ENCODE measurements at places on chromosomes 7 and 10. TPM values are rescaled to one million over a fixed set of nuclear protein-coding genes. Genes with fewer than 3 reads are reported as not detected.

Gene HGF
- total RNA-seq = not detected

Gene PRPS1L1
- total RNA-seq = not detected

Gene C10orf105
- 0.17 TPM for total RNA-seq

Gene NUDT5
- 74.8 TPM for total RNA-seq

Gene ASB15
- not detected for total RNA-seq

Gene SHH
- not detected for total RNA-seq

Gene CPVL
- total RNA-seq = 0.75 TPM

DNA sequence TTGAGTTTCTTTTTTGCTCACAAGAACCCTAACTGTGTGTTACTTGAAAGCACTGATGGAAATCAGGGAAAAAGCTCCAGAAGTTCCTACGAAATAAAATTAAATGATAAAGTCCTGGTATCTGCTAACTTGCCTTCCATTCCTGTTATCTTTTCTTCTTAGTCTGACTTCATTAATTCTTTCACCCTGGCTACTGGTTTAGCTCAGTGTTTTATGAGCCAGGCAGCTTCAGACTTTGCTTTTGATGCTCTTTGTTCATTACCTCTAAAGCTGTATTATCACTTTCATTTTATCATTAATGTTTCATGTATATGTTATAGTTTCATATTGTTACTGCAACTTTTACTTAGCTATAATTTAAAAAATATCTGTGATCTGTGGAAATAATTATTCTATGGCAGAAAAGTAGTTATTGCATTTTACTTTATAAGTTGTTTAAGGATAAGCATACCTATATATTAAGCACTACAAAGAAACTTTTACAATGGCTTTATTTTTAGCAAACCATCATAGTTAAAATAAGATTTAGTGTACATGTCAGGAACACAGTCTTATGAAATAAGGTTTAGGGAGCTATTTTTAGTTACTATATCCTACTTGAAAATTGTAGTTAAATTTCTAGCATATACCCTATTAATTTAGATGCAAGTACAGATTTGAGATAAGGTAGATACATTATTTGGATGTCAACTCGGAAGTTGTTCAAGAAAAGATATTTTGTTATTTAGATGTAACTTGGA lies 19.3 kb downstream of the PTEN start:
- H3K36me3 ChIP-seq = peaks cover 66% of the 10 kb centered on the region
- DNase-seq = no peak
- H3K27ac ChIP-seq = no peak overlapping the region
- H3K4me3 ChIP-seq = no peak overlapping the region

DNA sequence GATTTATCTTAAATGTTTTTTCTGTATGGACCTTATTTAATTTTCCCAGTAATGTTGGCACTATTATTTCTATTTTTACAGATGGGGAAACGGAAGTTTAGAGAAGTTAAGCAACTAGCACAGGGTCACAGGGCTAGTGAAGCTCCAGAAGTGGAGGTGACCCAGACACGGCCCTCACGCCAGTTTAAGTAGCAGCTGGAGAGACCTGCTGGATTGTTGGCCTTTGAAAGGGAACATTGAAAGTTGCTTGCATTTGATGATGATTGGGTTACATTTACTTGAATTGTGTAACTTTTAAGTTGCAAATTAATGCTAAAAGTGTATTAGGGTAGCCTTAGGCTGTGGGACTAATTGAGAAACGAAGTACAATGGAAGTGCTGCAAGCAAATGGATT lies 25.6 kb downstream of the CDK14 start:
- no peaks in the 10 kb centered on the region for H3K27me3 ChIP-seq
- no peak for DNase-seq
- no peak overlapping the region for H3K27ac ChIP-seq
- H3K4me3 ChIP-seq = no peak overlapping the region

DNA sequence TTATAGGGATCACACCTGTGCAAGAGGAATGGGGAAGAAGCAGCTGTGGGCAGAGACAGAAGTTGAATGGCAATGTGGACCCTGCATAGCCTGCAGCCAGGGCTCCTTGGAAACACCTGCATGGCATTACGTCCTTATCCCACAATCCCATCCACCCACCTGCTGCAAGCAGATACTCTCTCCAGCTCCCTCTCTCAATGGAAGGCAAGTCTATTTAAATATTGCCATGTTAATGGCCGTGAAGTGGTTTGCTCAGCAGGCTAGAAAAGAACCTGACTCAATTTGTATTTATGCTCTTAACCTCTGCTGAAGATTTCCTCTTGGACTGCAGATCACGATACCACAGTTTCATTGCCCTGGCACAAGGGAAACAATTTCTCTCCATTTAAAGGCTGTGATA lies 417.0 kb downstream of the TYW1 start:
- no peak overlapping the region for H3K27ac ChIP-seq
- H3K36me3 ChIP-seq = no peaks in the 10 kb centered on the region
- no peaks in the 10 kb centered on the region for H3K4me1 ChIP-seq
- no peak overlapping the region for H3K4me3 ChIP-seq
- DNase-seq = no peak

DNA sequence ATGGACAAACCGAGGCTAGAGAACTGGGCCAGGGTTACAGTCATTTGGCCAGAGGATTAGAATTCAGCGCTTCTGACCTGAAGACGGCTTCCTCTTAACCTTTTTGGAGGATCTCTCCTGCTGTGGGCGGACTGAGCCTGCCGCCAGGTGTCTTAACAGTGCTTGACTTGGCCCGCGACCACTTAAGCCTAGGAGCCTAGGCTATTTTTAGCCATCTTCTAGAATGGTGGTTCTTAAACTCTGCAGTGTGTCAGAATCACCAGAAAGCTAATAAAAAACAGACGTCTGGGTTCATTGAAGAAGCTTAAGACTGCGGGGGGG lies 722 bp downstream of the MDH2 start:
- no peaks in the 10 kb centered on the region for H3K27me3 ChIP-seq
- DNase-seq = no peak
- H3K36me3 ChIP-seq = peaks cover 24% of the 10 kb centered on the region
- peaks cover 33% of the 10 kb centered on the region for H3K4me1 ChIP-seq
- peak overlapping the region; percentile 93 for H3K4me3 ChIP-seq

DNA sequence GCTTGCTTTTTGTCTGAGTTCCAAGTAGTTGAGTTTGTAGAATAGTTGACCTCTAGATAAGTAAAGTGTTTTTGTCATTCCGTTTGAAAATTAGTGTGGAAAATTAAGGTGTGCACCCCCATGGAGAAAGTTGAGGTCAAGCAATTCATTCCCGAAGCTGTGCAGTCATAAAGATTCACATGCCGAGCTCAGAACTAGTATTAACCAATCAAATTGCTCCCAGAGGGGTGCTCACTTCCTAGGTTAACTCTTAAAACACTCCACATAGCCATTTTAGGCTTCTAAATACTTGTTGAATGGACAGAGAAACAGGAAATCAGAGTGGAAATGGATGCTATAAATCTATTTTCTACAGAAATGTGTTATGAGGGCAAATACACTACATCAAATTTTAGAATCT lies 638.9 kb downstream of the SUGCT start:
- DNase-seq = no peak
- no peaks in the 10 kb centered on the region for H3K36me3 ChIP-seq
- H3K4me1 ChIP-seq = no peaks in the 10 kb centered on the region
- no peak overlapping the region for H3K4me3 ChIP-seq

GRCh38 chr7:51589111-51589510 lies 272.5 kb upstream of the COBL start:
- H3K27ac ChIP-seq = no peak overlapping the region
- DNase-seq = no peak
- no peaks in the 10 kb centered on the region for H3K4me1 ChIP-seq
- H3K27me3 ChIP-seq = peaks cover 2% of the 10 kb centered on the region
- no peaks in the 10 kb centered on the region for H3K36me3 ChIP-seq
- no peak overlapping the region for H3K4me3 ChIP-seq

GRCh38 chr10:73424478-73424877 lies 8.9 kb downstream of the MSS51 start:
- H3K36me3 ChIP-seq = peaks cover 29% of the 10 kb centered on the region
- H3K4me3 ChIP-seq = no peak overlapping the region

GRCh38 chr7:70027867-70028266 lies 429.6 kb downstream of the AUTS2 start:
- H3K4me3 ChIP-seq = no peak overlapping the region
- no peak overlapping the region for H3K27ac ChIP-seq
- H3K27me3 ChIP-seq = peaks cover 12% of the 10 kb centered on the region
- H3K36me3 ChIP-seq = no peaks in the 10 kb centered on the region
- DNase-seq = no peak

DNA sequence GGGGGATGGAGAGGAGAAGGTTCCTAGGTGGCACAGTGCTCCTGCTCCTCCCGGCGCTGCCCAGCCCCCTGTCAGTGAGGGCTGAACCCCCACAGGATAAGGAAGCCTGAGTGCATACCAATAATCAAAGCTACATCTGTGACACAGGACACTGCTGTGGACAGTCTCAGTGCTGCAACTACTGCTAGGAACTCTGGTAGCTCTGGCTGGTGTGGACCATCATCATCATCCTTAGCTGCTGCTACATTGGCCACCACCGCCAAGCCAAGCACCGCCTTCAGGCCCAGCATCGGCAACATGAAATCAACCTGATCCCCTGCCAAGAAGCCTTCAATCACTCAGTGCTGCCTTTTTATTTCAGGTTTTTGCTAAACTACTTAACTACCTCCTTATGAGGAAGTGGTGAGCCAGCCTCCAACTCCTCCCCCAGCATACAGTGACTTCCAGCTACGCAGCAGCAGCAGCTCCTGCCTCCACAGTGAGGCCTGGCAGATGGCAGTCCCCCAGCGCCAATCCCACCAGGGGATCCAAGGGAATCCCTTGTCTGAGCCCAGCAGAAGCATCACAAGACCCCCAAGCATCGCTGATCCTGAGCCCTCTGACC lies 32.1 kb upstream of the SLC26A4 start:
- H3K4me3 ChIP-seq = peak overlapping the region; percentile 53
- peaks cover 16% of the 10 kb centered on the region for H3K36me3 ChIP-seq
- H3K4me1 ChIP-seq = peaks cover 13% of the 10 kb centered on the region
- H3K27ac ChIP-seq = peak overlapping the region; percentile 85
- DNase-seq = peak; percentile 47
- H3K27me3 ChIP-seq = no peaks in the 10 kb centered on the region

DNA sequence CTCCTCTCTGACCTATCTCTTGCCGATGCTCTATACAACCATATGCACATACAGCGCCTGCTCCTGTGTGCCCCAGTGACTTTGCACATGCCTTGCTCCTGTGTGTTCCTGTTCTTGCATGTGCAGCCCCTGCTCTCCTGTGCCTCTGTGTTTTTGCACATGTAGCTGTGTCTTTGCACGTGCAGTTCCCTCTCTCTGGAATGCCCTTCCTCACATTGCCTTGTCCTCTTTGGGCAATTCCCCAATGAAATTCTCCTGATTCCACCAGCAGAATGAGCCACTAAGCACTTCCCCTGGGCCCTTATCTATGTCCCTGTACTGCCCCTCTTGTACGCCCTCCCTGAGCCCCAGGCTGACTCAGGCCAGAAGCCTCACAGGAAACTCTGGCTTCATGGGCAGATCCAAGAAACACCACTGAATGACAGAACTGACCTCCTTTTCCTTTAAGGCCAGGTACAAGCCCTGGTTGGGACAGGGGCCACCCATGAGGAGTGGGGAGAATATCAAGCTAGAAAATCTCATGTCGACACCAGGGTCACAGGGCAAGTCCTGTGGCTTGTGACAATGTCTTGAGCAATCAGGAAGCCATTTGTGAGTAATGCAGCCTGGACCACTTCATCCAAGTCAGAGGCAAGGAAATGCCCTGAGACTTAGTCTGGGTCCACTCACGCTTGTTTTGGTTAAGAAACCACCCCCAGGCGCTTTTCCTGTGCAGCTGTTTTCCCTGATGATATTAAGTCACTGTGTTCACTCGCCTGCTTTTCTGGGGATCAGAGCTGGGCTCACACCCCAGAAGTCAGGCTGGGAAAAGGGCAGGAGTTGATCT lies 1.9 kb upstream of the ARHGAP22 start:
- H3K4me3 ChIP-seq = no peak overlapping the region
- DNase-seq = no peak
- H3K4me1 ChIP-seq = peaks cover 3% of the 10 kb centered on the region
- H3K27me3 ChIP-seq = peaks cover 32% of the 10 kb centered on the region
- H3K27ac ChIP-seq = peak overlapping the region; percentile 2

DNA sequence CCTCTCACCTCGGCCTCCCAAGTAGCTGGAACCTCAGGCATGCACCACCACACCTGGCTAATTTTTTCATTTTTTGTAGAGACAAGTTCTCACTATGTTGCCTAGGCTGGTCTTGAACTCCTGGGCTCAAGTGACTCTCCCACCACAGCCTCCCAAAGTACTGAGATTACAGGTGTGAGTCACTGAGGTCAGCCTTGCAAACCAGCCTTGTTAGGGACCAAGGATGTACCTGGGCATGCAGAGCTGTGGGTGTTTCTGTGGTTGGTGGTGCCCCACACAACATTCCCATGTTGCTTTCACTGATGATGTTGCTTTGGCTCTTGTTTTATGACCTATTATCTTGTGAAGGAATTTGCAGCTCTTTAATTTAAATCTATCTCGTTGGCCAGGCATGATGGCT lies 54.8 kb downstream of the OTUD1 start:
- no peaks in the 10 kb centered on the region for H3K4me1 ChIP-seq
- H3K27ac ChIP-seq = no peak overlapping the region
- H3K4me3 ChIP-seq = no peak overlapping the region
- peaks cover 16% of the 10 kb centered on the region for H3K27me3 ChIP-seq
- no peaks in the 10 kb centered on the region for H3K36me3 ChIP-seq

GRCh38 chr10:73924935-73925334 lies 14.0 kb downstream of the PLAU start:
- peaks cover 3% of the 10 kb centered on the region for H3K36me3 ChIP-seq
- DNase-seq = no peak
- H3K4me1 ChIP-seq = peaks cover 22% of the 10 kb centered on the region

DNA sequence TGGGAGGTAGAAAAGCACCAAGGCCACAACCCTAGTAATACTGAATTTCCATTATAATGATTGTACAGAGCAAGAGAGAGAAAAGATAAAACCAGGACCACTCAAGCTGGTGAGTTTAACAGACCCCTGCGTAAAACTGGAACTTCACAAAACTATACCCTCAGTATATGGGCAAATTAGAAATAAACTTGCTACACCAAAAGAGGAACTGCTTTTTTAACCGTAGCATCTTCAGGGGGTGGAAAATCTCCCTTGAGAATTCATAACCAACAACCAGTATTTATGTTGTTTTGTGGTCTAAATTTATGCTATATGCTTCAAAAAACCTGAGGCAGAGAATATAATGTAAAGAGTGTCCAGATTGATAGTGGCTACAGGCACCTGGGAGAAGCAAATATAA lies 171.2 kb downstream of the SGMS1 start:
- no peak for DNase-seq
- peaks cover 21% of the 10 kb centered on the region for H3K36me3 ChIP-seq
- no peaks in the 10 kb centered on the region for H3K27me3 ChIP-seq
- H3K4me1 ChIP-seq = peaks cover 8% of the 10 kb centered on the region

DNA sequence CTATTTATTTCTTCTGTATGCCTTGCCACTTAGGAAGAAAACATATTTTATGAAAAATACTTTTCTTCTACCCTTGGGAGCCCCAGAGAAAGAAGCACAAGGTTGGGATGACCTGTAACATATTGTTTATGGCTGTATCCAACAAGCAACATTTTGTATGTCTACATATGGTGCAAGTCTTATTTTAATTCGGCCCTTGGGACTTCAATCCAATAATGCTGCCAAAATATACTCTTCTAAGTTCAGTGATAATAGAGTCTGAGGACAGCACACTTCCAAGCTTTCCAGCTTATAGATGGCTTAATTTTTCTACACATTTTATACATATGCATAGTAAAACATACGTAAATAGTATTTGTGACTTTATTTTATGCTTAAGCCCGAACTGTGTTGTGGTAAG lies 318.5 kb upstream of the SEMA3A start:
- no peak overlapping the region for H3K27ac ChIP-seq
- no peak for DNase-seq
- no peaks in the 10 kb centered on the region for H3K36me3 ChIP-seq
- no peaks in the 10 kb centered on the region for H3K27me3 ChIP-seq
- no peaks in the 10 kb centered on the region for H3K4me1 ChIP-seq

All from activated naive CD8-positive, alpha-beta T cell treated with anti-CD3 and anti-CD28 coated beads, Interleukin-2, amount 10 ng/mL, durations not matched to agents 7 days and 5 days (primary cell).